ENCODE measurements at places on chromosomes 4 and X.

DNA sequence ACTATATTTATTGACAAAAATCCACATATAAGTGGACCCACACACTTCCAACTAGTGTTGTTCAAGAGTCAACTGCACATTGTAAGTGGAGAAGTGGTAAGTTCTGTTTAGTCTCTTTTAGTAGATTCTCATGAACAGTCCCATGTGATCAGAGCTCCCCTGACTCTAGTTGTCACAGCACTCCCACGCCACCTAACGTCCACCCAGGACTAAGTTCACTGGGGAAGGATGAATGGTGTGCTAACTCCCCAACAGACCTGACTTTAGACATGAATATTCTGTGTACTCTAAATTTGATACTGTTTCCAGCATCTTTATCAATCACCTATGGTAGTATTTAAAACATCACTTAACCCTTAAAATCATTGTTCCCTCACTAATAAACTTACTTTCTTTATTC lies 59.8 kb downstream of the PACRGL start:
- no peak for DNase-seq

DNA sequence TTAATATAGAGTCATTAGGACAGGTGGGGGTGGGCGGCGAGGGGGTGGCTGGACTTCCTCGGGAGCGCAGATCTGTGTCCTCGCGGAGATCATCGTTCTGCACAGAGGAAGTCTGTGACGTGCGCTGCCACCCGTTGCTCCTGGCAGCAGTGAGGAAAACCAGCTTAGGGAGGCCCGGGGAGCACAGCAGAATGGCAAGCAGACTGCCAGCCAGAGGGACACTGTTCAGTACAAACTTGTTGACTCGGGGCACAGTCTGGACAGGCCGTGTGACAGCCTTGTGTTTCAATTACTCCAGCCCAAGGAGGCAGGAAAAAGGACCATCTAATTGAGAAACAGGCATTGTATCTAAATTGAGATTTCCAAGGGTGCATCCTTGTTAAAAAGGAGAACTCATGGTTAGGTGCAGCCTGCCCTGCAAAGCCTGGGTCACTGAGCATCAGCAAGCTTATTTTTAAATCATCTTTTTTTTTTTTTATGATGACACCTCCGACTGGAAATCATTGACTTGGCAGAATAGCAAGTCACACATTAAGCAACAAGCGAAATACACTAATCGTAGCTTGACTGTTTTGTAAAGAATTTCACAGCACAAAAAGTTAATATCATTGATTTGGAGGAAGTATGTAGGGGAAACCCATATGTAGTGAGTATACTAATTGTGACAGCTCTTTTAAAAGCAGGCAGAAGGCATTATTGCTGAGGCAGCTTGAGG lies 512.0 kb upstream of the FAT1 start:
- no peak for DNase-seq

DNA sequence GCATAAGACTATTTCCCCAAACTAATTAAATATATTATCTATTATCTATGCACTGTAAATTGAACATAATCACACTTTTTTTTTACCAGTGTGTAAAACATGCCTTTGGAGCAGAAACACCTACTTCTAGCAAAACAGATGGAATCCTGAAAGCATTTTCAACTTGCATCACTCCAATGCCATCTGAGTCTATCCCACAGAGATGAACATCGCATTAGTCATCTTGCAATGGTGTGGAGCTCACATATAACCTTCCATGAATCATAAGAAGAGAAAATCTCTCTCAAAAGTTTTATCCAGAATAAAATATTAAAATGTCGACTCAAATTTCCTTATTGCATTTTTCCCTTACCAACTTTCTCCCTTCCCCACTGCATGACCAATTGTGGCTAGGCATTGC lies 406.7 kb upstream of the ACTRT1 start:
- DNase-seq = no peak

GRCh38 chr4:184169225-184169867 lies 48.3 kb downstream of the ENPP6 start:
- no peak for DNase-seq

- DNase-seq = no peak
Observed at GRCh38 chrX:68686097-68686977, 38.9 kb downstream of the STARD8 start.
